ENCODE measurements at places on chromosomes 2 and 18.

- DNase-seq: no peak
Measured at GRCh38 chr18:54415086-54415485, 57.4 kb downstream of the C18orf54 start.

DNA sequence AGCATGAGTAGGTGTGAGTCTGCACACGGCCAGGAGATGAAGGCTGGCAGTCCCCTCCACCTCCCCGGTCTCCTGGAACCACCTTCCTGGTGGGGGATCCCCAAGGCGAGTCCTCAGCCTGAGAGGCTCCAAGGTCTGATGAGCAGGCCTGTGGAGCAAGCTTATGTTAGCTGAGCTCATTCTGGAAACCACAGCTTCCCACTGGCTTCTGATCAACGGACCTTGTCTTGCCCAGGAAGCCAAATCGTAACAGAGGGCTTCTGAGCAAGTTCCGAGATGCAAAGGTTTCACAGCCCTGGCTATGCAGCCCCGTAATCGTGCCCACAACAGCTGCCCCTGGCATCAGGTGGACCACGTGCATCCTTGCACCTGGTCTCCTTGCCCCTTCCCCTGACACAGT lies 28.8 kb upstream of the GPR55 start:
- DNase-seq: no peak

GRCh38 chr2:47025969-47026610 lies 110.5 kb upstream of the MCFD2 start:
- DNase-seq: no peak

DNA sequence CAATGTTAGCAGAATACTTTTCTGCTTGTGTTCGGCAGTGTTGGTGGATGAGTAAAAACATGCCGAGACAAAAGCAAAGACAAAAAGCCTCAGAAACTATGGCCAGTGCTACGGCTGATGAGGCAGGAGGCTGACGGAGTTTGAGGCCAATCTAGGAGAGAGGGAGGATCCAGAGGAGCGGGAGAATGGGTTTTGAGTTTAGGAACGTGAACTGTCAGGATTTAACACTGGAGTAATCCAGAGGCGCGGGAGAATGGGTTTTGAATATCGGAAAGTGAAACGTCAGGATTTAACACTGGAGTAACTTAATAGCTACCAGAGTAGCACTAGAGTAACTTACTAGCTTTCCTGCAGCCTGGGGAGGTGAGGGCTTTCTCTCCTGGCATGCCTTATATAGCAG lies 37.4 kb downstream of the LYPD6B start:
- DNase-seq: no peak

DNA sequence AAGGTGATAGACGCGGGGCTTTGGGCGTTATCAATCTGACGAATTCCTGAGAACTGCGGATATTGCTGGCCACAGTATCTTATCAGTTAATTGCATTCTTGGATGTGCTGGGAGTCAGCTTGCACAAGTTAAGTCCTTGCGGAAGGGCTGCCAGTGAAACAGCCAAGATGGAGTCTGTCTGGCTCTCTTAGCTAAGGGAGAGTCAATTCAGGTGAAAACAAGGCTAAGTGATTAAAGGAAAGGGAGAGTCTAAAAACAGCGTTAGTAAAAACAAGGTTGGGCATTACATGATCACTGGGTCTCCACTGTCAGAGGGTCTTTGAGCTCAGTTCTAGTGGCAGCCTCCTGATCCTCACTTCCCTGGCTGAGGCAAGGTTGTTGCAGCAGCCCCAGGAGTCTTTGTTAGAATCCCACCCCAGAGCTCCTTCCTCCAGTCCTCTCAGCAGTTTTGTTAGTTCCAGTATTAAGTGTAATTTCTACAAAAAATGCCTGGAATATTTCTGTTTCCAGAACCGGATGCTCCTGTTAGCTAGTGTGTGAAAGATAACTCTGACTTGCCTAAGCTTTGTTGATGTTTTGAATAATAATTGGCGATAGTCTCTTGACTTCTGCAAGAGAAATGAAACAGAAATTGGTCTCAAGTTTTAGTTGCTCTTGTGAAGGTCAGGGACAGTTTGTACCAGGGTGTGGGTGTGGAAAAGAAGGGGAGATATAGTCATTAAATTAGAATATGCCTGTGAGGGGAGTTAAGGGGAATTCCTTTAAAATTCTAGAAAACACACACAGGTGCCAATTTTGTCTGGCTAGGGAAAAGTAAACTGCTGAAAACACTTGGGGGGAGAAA lies 10.6 kb downstream of the CFLAR start:
- DNase-seq: no peak

- no peak for DNase-seq
Measured at GRCh38 chr2:219803294-219803693, 175.9 kb downstream of the SLC4A3 start.

DNA sequence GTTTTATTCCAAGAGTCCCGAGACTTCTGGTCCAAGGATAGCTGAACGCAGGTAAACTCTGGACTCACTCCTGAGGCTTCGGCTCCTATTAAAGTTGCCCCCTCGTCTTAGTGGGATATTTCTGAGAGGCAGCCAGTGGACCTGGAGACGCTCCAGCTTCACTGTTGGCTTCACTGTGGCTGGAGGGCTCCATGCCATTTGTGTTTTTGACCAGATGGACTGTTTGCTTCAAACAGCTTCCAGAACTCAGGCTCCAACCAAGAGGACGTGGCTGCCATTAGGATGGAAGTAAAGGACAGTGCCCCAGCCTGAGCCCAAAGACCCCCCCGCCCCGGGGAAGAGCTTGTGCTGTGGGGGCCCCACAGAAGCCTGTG lies 94.4 kb upstream of the LDAH start:
- no peak for DNase-seq

DNA sequence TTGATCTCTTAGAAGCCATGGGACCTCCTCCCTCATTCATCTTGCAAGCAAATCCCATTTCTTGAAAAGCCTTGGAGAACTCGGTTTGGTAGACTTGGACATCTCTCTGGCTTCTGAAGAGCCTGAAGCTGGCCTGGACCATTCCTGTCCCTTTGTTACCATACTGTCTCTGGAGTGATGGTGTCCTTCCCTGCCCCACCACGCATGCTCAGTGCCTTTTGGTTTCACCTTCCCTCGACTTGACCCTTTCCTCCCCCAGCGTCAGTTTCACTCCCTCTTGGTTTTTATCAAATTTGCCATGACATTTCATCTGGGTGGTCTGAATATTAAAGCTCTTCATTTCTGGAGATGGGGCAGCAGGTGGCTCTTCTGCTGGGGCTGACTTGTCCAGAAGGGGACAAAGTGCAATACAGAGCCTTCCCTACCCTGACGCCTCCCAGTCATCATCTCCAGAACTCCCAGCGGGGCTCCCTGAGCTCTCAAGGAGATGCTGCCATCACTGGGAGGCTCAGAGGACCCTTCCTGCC lies 20.0 kb downstream of the FOSL2 start:
- no peak for DNase-seq

DNA sequence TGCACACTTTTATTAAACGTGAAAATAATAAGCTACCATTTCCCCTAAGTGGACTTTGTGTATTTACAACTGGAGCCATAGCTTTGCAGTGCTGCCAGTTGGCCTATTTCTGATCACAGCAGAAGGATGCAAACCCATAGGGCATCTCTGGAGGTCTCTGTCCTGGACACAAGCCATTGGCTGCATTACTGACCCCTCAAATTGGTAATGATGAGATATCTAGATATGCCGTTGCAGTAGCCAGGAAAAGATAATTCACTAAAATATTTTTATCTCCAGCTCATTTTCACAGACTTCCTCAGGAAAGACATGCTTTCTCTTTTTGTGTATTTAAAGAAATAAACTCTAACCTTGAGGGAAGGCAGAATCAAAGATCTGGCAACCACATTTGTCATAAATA lies 182.5 kb downstream of the TDRD15 start:
- no peak for DNase-seq

DNA sequence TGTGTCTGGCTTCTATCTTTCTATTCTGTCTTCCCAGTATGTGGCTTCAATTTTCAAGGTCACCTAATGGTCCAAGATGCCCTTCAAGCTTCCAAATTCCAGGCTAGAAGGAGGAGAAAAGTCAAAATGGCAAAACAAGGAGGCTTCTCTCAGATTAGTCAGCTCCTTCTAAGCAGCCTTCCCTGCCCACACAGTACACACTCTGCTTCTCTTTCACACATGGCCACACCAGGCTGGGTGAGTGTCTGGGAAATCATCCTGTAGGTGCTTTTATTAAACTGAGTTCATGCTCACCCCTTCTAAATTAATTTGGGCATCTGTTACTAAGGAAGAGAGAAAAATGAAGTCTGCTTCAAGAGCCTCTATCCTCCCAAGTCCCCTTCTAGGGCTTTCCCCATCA lies 277.2 kb upstream of the MGAT5 start:
- no peak for DNase-seq

DNA sequence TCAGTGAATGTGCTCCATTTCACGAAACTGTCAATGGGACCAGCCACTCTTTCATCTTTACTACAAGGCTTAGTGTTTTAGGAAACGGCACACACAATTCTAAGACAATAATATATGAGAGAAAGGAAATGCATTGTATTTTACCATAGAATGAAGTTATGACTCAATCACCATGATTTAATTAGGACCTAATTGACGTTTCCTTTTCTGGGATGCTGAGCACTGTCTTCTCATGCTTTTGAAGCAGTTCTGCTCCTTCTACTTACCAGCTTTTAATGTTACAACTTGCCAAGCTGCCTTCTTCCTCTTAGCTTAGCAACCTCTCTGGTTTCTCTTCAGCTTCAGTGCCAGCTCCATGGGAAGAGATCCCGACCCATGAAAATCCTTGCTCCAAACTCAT lies 94.3 kb upstream of the SERPINE2 start:
- DNase-seq: no peak

DNA sequence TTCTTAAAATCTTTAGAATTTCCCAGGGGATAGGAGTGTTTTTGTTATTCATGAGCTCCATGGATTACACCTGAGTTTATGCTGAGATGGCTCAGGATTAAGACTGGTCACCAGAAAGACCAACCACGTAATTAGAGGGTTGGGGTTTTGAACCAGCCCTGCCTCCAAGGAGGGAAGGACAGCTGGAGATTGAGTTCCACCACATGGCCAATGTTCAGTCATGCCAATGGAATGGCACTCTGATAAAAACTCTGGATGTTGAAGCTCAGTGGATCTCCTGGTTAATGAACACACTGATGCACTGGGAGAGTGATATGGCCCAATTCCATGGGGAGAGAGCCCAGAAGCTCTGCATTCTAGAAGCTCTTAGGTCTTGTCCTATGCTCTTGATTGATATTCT lies 38.7 kb upstream of the PTPN4 start:
- no peak for DNase-seq

- DNase-seq: no peak
Measured at GRCh38 chr18:44766450-44766849, 85.8 kb downstream of the SETBP1 start.

DNA sequence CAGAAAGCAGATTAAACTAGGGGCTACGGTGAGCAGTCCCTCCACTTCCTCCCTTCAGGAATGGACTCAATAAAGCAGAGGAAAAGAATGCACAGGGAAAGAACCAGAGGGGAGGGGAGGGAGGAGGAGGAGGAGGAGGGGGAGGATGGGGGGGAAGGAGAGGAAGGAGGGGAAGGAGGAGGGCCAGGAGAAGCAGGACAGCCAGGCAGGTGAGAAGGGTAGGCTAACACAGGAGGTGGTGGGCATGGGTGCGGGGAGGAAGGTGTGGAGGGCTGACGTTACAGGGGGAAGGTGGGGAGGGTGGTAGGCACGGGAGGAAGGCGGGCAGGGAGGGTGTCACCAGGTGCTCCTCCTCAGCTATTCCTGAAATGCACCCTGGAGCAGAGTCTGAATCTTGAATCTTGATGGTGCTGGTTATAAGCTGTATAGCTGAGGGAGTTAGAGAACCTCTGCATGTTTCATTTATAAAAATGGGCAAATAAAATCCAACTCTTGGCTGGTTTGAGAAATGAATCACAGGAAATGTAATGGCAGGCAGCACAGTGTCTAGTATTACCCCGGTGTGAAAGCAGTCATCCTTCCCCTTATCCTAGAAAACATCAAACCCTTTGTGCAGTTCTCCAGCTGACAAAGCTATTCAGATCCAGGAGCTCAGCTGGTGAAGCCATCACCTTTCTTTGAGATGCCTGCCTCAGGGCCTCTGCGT lies 3.4 kb downstream of the TMEM18 start:
- no peak for DNase-seq

- DNase-seq: no peak
Measured at GRCh38 chr2:192091476-192091875, 103.3 kb downstream of the TMEFF2 start.

- no peak for DNase-seq
Measured at GRCh38 chr18:75205514-75206132, 3.3 kb downstream of the PTGR3 start.

DNA sequence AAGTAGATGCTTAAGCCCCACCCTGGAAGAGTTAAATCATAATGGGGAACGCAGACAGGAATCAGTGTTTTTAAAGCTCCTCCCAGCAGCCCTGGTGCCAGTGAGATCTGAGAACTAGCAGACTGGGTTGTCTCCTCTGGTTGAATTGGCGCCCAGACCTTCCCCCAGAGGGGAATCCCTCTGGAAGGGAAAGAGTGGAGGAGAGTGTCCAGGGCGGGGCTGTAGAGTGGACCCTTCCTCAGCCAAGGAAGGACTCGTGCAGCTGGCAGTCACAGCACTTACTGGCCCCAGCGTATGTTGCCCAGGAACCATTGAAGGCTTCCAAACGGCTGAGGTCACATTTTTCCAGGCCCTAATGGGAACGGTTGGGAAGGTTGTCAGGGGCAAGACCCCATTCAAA lies 62.5 kb downstream of the TGOLN2 start:
- no peak for DNase-seq

DNA sequence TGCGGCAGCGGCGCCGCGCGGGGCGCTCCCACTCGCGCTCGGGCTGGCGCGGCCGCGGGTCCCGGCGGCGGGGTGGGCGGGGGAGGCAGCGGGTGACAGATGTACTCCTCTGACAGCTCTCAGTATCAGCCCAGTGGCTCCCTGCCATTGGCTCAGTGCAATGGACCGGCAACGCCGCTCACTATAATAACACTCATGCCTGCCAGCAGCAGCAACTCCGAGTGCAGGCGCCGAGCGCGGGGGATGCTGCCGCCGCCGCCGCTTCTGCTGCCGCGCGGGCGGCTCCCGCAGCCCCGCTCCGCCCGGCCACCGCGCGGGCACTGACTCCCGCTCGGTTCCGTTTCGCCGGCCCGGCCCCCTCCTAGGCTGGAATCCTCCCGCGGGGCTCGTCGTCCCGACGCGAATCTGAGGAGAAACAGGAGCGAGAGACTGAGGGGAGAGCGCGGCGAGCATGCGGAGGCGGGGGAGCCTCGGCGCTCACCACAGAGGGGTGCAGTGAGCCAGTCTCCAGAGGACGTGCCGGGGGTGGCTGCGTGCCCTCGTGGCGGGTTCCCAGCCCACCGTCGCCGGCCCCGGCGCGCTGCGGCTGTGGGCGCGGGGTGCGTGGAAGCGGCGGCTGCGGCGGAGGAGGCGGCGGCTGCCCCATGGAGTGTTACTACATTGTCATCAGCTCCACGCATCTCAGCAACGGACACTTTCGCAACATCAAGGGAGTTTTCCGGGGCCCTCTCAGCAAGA lies at the start of gene ZNF804A:
ZNF804A (plus strand) TSS at position 214 of the 738 bp plus-strand sequence; CDS start at position 645, 431 bp downstream.
- DNase-seq: no peak

DNA sequence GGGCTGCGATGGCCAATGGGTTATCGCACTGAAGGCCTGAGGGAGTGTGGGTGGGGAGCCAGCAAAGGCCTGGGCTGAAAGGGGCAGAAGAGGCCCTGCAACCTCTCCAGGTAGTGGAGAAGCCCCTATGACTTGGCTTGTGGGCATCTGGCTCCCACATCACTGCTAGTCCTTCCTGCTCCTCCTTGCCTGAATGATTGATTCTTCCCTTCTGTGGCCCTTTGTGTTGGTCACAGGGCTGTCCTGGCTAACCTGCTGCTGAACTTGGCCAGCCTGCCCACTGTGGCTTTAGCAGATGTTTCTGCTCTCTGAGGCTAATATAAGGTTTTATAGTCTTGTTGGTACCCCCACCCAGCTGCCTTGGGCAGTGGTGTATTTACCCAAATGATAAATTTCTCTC lies 136.2 kb upstream of the ALPP start:
- no peak for DNase-seq

- peak; percentile 24 for DNase-seq
Measured at GRCh38 chr2:46364797-46365457, 67.7 kb downstream of the EPAS1 start.

All from pulmonary artery endothelial cell (primary cell).